ENCODE measurements at places on chromosomes 1 and 21.

- DNase-seq = no peak
Observed at GRCh38 chr1:184889902-184890301, 84.4 kb downstream of the NIBAN1 start.

- DNase-seq = no peak
Observed at GRCh38 chr1:189752461-189752995, 725.1 kb downstream of the BRINP3 start.

- no peak for DNase-seq
Observed at GRCh38 chr1:46539972-46540371, 11.5 kb downstream of the KNCN start.

- DNase-seq = no peak
Observed at GRCh38 chr1:89698624-89699023, 65.7 kb downstream of the LRRC8C start.

DNA sequence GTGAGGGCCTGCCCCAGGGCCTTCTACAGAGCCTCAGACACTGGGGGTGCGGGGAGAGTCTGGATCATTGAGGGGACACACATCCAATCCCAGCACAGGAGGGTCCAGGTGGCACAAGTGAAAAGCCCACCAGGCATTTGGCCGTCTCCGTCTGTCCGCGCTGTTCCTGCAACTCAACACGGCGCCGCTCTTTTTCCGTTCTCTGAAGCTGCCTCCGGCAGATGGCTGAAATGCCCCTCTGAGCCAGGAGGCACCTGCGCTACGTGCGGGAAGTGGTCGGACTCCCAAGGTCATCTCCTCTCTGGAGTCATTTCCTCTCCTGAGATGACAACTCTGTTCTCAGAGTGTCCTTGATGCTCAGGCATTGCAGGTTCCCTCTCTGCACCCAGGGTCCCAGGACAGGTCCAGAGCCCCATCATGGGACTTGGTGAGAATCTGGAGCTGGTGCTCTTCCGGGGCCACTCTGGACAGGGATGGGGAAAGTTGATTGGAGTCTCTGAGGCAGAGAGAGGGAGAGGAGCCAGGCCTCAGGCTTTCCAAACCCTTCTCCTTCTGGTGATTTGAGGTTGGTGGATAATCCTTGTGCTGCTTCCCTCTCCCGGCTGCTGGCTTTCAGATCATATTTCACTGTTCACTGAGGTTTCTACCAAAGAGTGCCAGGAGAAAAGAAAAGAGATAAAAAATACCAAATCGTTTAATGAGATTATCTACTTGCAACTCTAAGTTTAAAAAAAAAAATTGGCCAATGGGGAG is 14.0 kb upstream of the MIXL1 start:
- no peak for DNase-seq
